ENCODE measurements at places on chromosomes 3 and 15. TPM values are rescaled to one million over a fixed set of nuclear protein-coding genes. Genes with fewer than 3 reads are reported as not detected.

The ZPLD1 gene
- total RNA-seq, result not detected

The HEG1 gene
- total RNA-seq, result 67.7 TPM

The FBXO40 gene
- 12.7 TPM for total RNA-seq

The CAV3 gene
- 143 TPM for total RNA-seq

The CACNA1D gene
- total RNA-seq, result 10.1 TPM

The BCHE gene
- total RNA-seq, result 44.0 TPM

The TICRR gene
- total RNA-seq, result 3.2 TPM

The MYO5C gene
- total RNA-seq, result 11.0 TPM

The PEX5L gene
- total RNA-seq, result 0.21 TPM

The TRH gene
- total RNA-seq, result 0.62 TPM

The ALPK3 gene
- 64.6 TPM for total RNA-seq

The DCP1A gene
- 23.3 TPM for total RNA-seq

The CD86 gene
- 2.5 TPM for total RNA-seq

The COX5A gene
- 143 TPM for total RNA-seq

The FGF12 gene
- total RNA-seq, result 7.2 TPM

The RETNLB gene
- total RNA-seq, result not detected

The SECISBP2L gene
- total RNA-seq, result 50.5 TPM

DNA sequence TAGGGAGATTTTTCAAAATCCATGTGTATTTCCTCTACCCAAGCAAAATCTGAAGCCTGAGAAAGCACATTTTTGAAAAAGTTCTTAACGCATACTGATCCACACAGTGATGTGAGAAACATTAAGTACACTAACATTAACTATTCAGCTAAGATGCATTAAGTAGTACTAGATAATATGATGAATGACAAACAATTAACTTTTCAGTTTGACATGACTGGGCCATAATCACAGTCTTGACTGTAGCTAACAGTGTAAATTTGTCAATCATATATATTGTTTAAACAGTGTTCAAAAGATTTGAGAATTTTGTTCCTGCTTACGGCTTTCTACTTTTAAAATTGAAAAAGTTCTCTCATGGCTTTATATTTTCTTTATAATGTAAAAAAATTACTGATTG is 72.0 kb downstream of the CNTN3 start:
- no peak for DNase-seq

- peak; percentile 69 for DNase-seq
Measured at GRCh38 chr15:27183201-27183600, 212.2 kb downstream of the GABRG3 start.

GRCh38 chr3:119681279-119681678 is 4.1 kb upstream of the COX17 start:
- DNase-seq, result peak; percentile 46

- no peak for DNase-seq
Measured at GRCh38 chr3:101656651-101657050, 20.3 kb downstream of the ZBTB11 start.

- DNase-seq, result no peak
Measured at GRCh38 chr3:60584250-60584649, 667.0 kb downstream of the FHIT start.

DNA sequence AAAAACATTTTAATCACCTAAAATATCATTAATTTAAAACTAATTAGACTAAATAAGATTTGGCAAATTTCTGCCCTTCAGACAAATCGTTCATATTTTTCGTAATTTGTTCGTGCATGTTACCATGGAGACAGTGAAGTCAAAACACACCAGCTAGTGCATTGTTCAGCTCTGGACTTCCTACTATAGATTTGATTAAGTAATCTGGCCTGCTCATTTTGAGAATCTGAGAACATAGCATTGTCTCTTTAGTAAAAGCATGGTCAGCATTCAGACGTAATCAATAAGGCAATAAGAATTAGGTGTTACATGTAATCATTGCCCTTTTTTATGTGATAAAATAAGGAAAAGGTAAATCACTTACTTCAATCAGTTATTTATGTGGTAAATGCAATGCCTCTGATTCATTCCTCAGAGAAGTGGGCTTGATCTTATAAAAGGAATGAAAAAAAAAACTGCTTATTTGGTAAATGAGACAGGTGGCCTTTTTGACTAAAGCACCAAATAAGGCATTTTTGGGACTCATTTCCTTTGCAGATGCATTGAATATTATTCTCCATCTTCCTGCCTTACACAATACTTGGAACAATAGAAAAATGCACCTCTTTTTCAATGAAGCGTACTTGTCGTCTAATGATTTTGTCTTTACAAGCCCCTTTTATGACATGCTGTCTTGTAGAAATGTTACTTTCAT is 84.5 kb upstream of the FNDC3B start:
- peak; percentile 55 for DNase-seq

GRCh38 chr3:195154111-195154791 is 116.7 kb downstream of the XXYLT1 start:
- no peak for DNase-seq

GRCh38 chr3:196237203-196237602 is 20.9 kb downstream of the SLC51A start:
- DNase-seq, result no peak

DNA sequence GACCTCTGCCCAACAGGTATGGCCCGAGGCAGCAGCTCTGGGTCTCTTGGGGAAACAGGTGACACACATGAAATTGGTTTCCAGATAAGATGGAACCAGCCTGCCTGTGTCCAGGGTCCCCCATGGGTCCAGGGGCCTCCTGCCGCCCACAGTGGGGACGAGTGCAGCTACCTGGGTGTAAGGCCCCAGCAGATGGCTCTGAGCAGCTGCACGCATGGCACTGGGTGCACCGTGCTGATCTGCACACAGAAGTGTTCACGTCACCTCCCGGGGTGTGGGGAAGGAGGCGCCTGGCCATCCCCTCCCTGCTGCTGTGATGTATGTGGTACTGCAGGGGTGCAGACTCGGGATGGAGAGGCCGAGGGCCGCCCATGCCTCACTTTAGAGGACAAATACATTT is 63.6 kb downstream of the NIPA2 start:
- DNase-seq, result no peak

GRCh38 chr3:124791142-124791541 is 60.9 kb downstream of the UMPS start:
- no peak for DNase-seq

GRCh38 chr3:49165771-49166751 is at the start of gene CCDC71:
Gene CCDC71 (minus strand): TSS chr3:49166331. CDS start chr3:49164208, 2,123 bp downstream.
- peak; percentile 89 for DNase-seq

DNA sequence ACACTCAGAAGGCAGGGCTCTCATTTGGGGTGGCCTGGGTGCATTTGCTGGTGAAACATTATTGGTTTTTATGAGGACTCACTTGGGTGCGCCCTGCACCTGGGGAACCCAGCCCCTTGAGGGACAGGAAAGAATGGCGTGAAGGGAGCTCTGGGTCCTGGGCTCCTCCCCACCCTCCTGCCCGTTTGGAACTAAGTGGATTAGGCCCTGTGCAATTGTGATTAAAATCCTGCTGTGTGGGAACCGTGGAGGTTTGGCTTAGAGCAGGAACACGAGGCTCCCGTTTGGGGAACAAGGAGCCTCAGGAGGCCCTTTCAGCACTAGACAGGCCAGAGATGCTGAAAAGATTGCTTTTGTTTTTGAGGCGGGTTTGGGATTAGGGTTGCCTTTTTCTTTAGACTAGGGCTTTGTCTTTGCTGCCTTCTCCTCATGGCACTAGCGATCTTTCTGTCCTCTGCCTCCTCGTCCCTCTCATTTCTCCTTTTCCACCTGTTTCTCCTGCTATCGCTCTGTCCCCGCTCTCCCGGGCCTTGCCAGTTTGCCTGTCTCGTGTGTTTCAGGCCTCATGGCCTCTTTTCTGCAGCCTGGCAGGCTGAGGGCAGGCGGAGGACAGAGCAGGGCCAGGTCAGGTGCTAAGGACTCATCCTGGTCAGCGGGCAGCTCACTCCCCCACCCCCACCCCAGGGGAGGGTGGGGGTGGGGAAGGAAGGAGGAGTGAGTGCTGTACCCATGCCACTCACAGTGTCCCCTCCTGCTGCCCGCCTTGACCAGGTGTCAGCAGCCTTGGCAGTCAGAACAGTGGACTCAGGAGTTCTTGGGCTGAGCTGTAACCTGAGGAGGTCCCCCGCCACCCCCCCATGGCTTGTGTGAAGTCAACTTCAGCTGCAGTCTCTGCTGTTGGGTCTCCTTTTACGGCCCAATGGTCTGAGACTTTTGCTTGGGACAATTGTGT is 8.6 kb downstream of the MAPKAPK3 start:
- DNase-seq, result no peak

GRCh38 chr15:75720787-75721479 is 8.3 kb upstream of the CSPG4 start:
- peak; percentile 89 for DNase-seq

DNA sequence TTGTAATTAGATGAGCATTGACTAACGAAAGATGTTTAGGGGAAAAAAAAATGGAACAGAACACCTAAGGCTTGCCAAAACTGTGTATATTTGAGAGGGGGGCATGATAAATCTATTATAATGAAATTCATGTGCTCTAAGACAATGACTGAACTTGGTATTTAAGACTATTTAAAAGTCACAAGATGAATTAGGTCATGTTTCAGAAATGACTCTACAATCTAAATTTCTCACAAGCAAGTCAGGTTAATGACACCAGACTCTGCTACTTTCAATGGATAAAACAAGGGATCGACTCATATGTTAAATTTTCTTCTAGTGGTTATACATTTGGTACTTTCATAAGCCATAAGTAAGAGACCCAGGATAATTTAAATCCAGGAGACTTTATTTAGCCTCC is 78.4 kb downstream of the DUT start:
- DNase-seq, result no peak

DNA sequence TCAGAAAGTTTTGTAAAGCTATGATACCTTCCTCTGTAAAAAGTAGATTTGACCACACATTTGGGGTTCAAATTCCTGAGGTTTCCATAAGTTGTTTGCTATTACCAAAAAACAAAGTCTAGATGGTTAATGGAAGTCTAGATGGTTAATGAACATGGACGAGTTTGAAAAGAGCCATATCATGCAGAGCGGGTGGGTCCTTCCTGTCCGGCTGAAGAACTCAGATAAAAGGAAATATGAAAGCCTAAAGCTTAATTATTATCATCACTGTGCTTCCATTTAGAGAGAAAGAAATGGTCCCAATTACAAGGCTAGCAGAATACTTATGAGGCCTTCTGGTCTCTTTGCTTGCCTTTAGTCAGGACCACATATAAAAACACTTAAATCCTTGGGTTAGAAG is 132.1 kb upstream of the SATB1 start:
- DNase-seq, result no peak

DNA sequence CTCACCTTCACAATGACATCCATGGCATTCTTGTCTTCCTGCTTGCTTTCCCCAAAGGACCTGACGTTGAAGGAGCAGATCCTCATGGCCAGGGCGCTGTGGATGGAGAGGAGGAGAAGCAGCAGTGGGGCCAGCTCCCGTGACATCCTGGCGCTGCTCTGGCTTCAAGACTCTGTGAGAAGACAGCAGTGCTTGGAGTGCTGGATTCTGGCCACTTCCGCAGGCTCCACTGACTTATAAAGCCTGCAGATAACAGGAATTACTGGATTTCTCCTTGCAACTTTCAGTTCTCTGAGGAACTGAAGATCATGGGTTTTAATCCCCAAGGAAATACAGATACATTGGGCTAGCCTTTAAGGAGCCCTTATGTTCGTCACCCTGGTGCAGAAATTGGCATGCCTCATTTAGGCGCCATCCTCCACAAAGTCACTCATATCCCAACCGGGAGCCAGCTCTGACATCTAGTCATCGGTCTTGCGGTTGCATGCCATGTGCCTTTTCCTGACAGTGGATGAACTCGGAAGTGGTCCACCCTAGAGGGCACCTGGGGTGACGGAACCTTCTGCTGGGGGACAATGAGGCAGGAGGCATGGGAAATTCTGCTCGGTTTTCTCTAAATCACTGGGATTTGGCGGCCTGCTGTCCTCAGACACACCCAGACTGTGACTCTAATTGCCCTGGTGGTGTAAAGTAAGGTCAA is at the start of gene DNASE1L3:
Gene DNASE1L3, minus strand, starts transcription at position 212 of the 700 bp plus-strand sequence. Its CDS starts 66 bp downstream, at position 146.
- DNase-seq, result no peak

DNA sequence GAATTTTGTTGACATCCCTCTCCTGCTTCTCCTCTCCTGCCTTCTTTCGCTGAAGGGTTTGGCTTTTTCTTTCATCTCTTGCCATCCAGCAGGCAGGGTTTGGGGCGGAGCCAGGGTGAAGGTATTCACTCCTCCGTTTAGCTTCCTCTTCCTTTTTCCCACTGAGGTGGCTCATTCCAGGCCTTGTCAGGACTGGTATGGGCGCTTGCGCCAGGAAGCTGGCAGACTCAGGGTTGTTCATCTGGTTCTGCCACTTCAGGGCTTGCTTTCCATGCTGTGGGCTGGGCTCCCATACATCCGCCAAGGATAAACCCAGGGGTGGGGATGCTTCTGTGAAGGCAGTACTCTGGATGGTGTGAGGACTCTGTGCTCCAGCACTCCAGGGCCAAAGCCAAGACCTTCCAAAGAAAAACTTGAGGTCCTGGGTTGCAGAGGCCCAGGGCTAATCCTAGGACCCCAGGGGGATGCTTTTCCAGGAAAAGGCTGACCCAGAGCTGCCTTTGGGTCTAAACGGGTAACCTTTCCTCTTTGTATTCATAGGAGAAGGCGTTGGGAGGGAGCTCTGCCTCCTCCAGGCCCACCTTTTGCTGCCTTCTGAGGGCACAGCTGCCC is 7.7 kb upstream of the AMOTL2 start:
- peak; percentile 72 for DNase-seq

DNA sequence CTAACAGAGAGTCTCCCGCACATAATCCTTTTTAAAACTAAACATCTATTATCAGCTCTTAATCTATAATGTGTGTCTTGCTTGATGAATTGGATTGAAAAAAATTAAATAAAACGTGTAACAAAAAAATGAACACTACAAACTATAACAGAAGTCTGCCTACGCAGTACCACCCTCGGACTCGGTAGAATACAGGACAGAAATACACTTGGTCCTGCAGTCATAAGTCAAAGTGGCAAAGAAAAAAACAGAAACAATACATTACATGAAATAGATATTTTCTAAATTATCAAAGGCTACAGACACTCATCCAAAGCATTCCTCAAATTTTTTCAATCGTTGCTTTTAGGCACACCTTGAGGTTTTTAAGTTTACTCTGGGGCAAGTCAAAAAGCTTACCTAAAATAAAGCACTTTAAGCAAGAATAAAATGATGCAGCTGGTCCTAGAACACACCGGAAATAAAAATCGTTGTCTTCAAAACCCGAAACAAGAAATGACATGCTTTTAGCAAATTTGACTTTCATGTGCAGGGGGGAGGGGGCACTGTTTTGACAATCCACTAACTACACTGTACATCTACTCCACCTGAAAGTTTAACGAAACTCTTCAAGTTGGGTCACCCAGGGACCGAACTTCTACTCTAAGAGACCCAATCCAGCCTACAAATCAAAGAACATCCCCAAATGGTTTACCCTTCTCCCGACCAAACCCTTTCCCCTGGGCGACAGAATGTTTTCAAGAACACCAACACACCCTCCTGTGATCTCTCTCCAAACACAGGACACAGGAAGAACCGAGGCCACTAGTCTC is 1.3 kb downstream of the ADAM10 start:
- DNase-seq, result peak; percentile 29

GRCh38 chr15:59372352-59373211 is at the start of gene MYO1E:
Gene MYO1E (minus strand): TSS chr15:59372871. CDS start chr15:59372500, 371 bp downstream.
- DNase-seq, result peak; percentile 98

GRCh38 chr15:100704281-100705055 is 102.1 kb downstream of the ASB7 start:
- no peak for DNase-seq
